A549 treated with RU486 at 1 μM for 4 hours (cell line): ENCODE measurements at places on chromosomes 16 and 17. TPM values are rescaled to one million over a fixed set of nuclear protein-coding genes. Genes with fewer than 3 reads are reported as not detected.

SDK2 gene
- 0.24 to 0.44 TPM (median 0.33 TPM) in 5 replicates for total RNA-seq

MYOCD gene
- 0.34 to 1.9 TPM (median 1.1 TPM) in 5 replicates for total RNA-seq

KRTAP9-4 gene
- total RNA-seq, result not detected in 5 replicates

TAC4 gene
- total RNA-seq, result not detected in 5 replicates

SLC6A4 gene
- total RNA-seq, result 0.02 to 0.06 TPM (median 0.06 TPM) in 3 of 5 replicates, not detected in the others

WFIKKN1 gene
- 0.10 to 0.23 TPM (median 0.13 TPM) in 5 replicates for total RNA-seq
